HS-27A (cell line): ENCODE measurements at places on chromosomes 7 and 10.
A peak's percentile ranks its signal among the peaks of the same experiment; 100 is the strongest.

- no peak for DNase-seq
Measured at GRCh38 chr10:75014516-75015230, 96.8 kb upstream of the SAMD8 start.

GRCh38 chr10:87053111-87053510 is 33.0 kb downstream of the FAM25A start:
- no peak for DNase-seq

DNA sequence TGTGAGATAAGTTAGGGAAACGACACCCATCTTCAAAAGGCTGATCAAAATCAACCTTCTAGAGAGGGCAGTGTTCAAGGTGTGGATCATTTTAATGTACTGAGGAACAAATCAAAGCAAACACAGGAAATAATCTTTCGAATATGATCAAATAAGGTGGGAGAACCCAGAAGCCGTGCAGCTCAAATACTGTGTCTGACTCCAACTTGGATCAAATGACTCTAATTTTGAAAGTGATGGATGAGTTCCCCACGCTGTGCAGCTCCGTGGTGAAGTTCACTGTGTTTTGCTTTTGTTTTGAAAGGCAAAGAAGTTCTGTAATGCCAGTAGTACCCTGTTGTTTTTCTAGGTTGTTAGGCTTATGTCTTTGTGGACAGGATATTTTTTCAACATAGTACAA is 250.9 kb downstream of the SFMBT2 start:
- no peak for DNase-seq

- DNase-seq: no peak
Measured at GRCh38 chr7:55549457-55549856, 22.8 kb downstream of the VOPP1 start.

DNA sequence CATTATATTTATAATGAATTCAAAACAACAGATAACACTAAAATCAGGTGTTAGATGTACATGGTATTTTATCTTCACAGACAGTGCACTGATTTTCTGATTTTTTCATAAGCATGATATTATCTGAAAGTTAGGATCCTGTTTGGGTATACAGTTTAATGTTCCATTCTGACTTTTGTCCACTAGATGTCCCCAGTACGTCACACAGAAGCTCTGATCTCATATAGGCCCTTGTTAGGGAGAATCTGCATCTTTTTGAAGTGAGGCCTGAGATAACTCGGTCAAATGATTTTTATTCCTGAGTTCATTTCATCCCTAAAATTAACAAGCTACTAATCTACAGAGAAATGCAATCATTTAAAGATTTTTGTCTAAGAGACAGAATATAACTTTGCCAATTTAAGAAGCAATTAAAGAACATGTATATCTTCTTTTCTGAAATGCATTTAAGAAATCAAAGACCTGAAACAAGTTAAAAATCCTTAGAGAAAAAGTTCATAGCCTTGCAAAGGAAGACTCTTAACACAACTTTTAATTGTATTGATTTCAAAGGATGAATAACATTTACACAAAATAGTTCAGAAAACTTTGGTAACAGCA is 72.0 kb upstream of the TES start:
- DNase-seq: no peak

DNA sequence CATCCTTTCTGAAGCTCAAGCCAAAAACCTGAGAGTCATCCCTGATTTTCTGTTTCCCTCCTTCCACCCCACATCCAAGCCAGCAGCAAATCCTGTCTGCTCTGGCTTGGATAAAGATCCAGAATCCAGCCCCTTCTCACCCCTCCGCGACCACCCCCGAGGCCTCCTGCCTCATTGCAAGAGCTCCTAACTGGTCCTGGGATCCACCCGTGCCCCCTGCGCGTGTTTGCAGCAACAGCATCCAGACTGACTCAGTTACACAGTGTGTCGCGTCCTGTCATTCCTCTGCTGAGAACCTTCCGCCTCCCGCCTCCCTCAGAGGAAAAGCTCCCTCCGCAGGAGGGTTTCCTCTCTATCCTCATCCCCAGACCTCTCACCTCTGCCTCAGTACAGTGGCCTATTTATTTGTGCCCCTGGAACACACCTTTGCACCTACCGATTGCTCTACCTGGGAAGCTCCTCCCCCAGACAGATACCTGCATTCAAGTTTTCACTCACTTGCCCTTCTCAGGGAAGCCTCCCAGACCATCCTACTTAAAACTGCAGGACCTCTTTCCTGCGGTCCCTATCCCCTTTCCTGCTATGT is 21.6 kb upstream of the GRID1 start:
- no peak for DNase-seq

DNA sequence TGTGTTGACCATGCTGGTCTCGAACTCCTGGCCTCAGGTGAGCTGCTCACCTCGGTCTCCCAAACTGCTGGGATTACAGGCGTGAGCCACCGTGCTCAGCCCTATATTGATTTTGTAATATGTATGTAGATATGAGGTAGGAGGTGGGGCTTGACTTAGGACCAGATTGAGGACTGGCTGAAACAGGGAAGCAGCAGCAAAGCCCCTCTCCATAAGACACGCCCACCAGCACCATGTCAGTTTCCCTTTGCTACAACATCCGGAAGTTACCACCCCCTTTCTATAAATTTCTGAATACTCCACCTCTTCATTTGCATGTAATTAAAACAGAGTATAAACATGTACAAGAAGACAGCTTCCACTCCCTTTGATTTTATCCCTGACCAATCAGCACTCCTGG is 47.9 kb upstream of the MYL10 start:
- no peak for DNase-seq

DNA sequence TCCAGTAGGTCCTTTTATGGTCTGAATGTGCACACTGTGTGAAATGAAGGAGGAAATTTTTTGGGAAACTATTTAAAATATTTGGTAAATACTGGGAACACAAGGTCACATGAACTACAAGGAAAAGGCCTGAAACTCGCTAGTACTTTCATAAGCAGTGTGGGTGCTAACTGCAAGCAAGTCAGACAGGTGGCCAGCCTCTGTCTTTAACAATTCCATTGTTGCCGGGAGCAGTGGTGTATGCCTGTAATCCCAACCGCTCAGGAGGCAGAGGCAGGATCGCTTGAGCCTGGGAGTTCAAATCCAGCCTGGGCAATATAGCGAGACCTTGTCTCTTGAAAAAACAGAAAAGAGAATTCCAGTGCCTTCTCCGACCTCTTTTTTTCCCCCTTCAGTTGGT is 37.5 kb downstream of the SMURF1 start:
- DNase-seq: no peak

DNA sequence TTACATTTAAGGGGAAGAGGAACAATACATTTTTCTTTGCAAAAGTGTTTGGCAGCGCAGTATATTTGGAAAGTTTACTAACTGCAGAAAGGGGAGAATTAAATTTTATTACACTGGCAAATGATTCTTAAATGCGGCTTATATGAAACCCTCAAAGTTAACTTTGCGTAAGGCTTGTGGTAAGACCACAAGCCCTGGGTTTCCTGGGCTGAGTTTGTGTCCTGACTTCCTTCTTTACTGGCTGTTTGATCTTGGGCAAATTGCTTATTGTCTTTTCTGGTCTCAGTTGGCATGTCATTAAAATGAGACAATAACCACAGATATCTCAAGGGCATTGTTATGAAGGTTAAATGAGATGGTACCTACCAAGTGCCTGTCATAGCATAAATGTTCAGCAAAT is 106.8 kb downstream of the GLRX3 start:
- DNase-seq: no peak

GRCh38 chr7:96040250-96040772 is 268.0 kb downstream of the DYNC1I1 start:
- DNase-seq: no peak

DNA sequence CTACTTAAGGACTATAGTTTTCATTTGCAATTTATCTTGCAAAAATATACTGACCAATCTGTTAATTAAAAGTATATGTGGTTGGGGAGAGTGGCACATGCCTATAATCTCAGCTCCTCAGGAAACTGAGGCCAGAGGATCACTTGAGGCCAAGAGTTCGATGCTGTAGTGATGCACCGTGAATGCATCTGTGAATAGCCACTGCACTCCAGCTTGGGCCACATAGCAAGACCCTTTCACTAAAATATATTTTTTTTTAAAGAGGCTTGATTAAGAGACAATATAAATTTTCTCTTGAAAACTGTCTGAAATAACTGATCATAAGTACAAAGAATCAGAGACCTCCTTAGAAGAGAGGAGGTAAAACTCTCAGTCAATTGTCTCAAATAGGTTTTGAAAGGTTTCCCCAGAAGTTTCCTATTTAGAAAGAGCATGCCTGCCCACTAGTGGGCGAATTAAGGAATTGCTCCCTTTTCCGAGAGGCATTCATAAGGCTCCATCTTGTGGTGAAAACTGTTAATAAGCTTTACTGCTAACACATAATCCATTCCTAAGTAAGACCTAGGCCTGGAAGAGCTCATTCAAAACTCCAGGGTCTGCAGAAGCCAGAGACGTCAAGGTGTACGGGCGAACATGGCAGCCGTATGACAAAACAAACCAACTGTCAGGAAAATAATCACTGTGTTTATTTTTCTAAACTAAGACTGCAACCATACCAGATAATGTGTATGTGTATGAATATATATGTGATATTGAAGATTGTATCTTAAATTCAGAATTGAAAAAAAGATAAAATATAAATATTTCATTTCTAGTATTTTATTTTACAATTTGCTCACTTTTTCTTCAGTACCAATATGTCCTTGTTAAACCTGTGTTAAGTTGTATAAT is 6.8 kb upstream of the TAS2R40 start:
- DNase-seq: peak; percentile 72

DNA sequence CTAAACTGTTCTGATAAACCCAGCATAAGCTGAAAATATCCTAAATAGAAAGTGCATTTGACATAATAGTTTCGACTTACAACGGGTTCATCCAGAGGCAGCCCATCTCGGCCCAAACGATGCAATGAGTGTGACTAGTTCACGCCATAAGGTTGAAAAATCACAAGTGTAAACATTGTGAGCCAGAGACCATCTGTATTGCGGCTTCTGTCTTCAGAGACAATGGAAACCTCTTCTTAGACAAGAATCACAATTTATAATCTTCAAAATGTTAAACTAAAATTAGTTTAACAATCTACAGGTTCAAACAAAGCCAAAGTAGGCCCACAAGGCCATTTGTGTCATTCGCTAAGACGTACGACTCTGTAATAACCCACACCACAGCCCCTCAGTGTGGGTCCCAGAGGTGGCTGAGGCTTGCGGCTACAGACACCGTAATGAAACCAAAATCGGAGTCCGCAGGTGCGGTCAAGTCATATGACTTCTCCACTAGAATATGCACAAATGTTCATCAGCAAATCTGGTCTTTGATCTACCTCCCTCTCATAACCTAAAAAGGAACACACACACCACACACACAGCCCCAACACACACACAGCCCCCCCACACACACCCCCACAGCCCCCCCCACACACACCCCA is 81.8 kb downstream of the DIP2C start:
- no peak for DNase-seq

- no peak for DNase-seq
Measured at GRCh38 chr7:39565538-39565937, 666 bp upstream of the YAE1 start.

DNA sequence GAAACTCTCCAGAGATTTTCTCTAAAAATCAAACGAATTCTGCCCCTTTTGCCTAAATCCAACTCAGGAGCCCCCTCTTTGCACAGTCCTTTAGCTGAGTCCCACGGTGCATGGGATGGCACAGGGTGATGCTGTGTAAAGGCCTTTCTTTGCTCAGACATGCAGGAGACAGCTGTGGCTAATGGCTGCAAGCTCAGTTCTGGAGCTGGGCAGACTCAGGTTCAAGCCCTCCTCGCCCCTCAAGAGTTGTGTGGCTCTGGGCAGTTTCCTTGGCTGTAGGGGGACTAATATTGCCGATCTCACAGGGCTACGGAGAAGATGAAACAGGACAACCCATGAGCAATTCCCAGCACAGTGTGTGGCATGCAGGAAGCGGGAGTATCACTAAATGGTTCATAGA is 42.6 kb downstream of the CLEC2L start:
- no peak for DNase-seq

GRCh38 chr7:50304129-50304910 is at the start of gene IKZF1:
Gene IKZF1 (plus strand): TSS chr7:50304716. CDS start chr7:50319062, 14,346 bp downstream.
- no peak for DNase-seq

DNA sequence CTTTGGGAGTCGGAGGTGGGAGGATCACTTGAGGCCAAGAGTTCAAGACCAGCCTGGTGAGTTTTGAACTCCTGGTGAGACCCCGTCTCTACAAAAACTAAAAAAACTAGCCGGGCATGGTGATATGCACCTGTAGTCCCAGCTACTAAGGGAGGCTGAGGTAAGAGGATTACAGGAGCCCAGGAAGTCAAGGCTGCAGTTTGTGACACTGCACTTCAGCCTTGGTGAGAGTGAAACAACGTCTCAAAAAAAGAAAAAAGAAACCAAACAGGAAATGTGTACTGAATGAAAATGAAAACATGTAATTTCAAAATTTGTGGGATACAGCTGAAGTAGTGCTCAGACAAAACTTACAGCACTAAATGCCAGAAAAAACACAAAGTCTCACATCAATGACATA is 7.6 kb downstream of the ARHGAP12 start:
- no peak for DNase-seq

- DNase-seq: no peak
Measured at GRCh38 chr10:126806498-126806897, 98.7 kb upstream of the DOCK1 start.

DNA sequence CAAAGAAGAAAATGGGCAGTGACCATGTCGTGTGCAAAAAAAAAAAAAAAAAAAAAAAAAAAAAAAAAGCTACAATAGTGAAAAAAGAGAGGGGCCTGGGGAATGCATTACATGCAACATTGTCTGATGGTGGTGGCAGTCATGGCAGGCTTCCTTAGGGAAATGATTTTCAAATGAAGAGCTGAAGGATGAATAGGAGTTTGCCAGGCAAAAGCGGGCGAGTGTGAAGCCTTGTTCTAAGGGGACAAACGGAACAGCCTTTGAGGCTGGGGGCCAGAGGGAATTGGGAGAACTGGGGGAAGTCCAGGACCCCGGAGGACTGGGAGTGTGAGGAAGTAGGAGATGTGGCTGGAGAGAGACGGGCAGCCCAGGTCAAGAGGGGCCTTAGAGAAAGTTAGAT is 3.1 kb downstream of the COL13A1 start:
- DNase-seq: no peak

GRCh38 chr10:124214610-124215375 is 121.4 kb upstream of the CHST15 start:
- no peak for DNase-seq

DNA sequence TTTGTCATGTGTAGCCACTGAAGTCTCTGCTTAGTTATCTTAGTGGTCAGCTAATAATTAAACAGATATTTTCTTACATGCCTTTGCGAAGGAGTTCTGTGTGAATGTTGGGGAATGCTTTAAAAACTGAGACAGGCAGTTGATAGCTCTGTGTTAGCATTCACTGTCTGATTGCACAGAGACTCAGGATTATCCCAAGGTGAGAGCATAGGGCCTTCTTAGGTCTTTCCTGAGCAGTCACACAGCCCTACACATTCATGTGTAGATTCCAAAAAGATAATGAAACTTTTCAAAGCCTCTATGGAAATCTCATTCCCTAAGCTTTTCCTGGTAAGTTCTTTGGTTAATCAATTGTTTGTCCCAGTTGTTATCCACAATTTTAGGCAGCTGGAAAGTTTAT is 67.7 kb downstream of the CASD1 start:
- DNase-seq: no peak

- DNase-seq: no peak
Measured at GRCh38 chr10:42549851-42550250, 88.5 kb downstream of the ZNF33B start.
